Anterior cingulate cortex (tissue), 58 donors: ENCODE measurements at places on chromosomes 3 and 15.

DNA sequence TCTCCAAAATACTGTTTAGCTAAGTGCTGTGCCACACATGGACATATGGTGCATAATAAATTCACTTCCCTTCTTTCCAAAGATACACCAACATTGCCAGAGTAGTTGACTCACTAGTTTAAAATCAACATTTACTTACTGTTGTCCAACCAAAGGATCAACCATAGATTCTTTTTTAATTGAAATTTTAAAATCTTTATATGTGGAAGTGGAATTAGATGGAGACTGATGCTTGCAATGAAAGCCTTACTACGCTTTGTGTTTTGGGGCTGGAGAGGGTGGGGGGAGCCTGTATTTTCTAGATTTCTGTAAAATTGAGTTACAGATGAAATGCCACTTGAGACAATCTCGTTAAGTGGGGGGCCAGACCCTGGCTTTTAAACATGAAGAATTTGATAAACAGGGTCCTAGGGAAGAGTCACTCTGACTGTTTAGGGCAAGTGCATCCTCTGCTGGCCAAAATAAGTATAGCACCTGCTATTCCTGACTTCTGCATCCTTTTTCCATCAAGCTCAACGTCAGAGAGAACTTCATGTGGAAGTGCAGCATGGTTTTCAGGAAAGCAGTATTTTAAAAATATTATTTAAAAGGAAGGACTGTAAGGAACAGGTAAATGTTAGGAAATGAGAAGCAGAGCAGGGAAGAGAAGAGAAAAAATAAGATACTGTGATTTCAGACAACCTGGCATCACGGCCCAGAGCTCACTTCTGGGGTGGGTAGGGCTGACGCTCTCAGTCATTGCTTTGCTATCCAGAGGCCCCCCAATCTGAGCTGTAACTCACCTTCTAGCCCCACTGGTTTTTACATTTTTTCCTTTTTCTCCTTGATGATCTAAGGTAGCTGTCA, 76.7 kb downstream of the BOC start:
- DNase-seq: peak; percentile 64

GRCh38 chr3:5581743-5582142, 394.2 kb downstream of the EDEM1 start:
- DNase-seq: no peak

GRCh38 chr3:100865442-100865841, 127.8 kb downstream of the ABI3BP start:
- DNase-seq: no peak

GRCh38 chr15:61906961-61907752, 153.1 kb downstream of the VPS13C start:
- DNase-seq: no peak

- DNase-seq: peak; percentile 85
Observed at GRCh38 chr15:63121382-63122001, at the start of gene LACTB. TSS of gene LACTB (plus strand) at chr15:63121861. CDS start at chr15:63121872, 11 bp downstream.

DNA sequence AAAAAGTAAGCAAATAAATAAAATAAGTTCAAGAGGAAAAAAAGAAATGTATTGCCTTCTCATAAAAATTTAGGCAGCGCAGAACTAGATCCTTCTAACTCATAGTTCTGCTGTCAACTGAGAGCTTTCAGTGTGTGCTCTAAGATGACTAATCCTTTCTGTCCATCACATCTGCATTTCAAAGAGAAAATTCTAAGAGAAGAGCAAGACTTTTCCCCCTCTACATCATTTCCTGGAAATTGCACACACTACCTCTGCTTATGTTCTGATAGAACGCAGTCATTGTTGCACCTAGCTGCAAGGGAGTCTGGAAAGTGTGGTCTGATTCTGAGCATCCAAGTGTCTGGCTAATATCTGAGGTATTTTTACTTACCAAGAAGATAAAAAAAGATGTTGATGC, 39.6 kb upstream of the SLCO3A1 start:
- DNase-seq: no peak

- no peak for DNase-seq
Observed at GRCh38 chr3:75305901-75306300, 358.2 kb upstream of the FRG2C start.

GRCh38 chr3:178732824-178733223, 196.6 kb downstream of the KCNMB2 start:
- no peak for DNase-seq

- no peak for DNase-seq
Observed at GRCh38 chr15:55758580-55758986, 15.6 kb upstream of the PRTG start.

GRCh38 chr15:34610354-34610753, 26.9 kb upstream of the GOLGA8B start:
- no peak for DNase-seq

DNA sequence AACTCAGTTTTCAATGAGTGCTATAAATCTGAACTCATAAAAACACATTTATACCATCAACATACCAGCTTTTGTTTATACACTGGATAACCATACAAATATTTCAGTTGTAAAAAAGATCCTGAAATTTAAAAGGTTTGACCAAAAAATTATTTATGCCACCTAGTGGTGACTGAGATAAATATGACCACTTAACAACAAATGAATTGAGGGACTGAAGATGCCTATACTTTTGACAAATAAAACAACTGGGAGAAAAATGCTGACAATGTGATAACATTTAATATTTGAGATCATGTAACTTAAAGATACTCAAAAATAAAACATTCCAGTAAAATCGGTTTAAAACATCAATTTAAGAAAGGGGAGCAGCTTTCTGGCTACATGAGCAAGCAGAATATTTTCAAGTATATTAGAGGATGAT, 30.4 kb downstream of the ATG3 start:
- DNase-seq: no peak

DNA sequence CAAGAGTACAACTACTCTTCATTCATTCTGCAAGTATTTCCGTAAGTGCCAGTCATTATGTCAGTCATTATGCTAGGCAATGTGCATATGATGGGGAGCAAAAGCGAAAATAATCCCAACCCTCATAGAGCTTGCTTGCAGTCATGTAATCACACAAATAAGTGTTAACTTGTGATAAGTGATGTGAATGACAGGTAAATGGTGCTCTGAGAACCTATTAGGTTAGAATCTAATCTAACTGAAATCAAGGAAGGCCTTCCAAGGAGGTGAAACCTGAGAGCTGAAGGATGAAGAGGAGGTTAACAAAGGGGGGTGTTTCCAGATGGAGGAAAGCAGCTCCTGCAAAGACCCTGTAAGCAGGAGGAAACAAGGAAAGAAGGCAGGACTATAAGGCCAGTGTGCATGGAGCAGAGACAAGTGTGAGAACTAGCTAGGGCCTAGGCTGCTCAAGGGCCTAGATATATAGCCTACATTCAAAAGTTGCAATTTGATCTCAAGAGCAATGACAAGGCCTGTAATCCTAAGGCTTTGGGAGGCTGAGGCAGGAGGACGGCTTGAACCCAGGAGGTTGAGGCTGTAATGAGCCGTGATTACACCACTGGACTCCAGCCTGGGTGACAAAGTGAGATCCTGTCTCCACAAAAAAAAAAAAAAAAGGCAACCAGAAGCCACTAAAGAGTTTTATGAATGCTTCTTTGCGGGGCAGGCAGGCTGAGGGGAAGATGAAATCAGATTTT, 5.3 kb downstream of the PTPN9 start:
- DNase-seq: no peak

DNA sequence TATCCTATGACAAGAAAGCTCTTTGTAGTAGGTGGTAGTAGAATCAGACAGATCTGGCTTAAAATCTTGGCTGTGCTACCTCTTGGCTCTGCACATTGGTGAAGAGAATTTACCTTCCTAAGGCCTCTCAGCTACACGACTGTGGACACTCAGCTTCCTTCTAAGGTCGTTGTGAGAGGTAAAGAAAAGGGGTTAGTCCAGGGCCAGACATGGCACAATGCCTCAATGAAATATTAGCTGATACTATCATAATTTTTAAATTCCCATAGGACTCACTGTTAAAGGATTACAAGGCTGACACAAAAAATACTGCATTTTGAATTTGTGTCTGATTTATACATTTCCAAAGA, 80.4 kb downstream of the IGF1R start:
- DNase-seq: no peak

- DNase-seq: no peak
Observed at GRCh38 chr3:27326629-27327545, 42.3 kb downstream of the NEK10 start.

- no peak for DNase-seq
Observed at GRCh38 chr3:180036092-180036670, 556 bp downstream of the PEX5L start.

- DNase-seq: no peak
Observed at GRCh38 chr3:152109038-152109437, 159.7 kb upstream of the MBNL1 start.

DNA sequence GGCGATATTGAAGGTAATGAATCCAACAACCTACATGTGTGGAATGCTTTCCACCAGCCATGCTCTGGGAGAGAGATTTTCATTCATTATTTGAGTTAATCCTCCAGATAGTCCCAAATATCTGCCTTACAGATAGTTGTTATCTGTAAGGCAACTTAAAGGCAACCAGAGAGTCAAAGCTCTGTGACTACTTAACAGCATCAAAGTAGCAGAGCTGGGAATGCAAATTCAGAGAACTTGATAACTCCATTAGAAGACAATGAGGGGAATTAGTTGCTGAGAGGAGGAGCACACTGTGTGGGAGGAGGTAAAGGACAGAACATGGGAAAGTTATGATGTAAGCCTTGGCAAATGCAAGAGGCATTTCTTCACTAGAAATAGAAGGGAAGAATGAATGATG, 10.5 kb upstream of the CRBN start:
- DNase-seq: no peak

- DNase-seq: no peak
Observed at GRCh38 chr15:36988947-36989346, 111.4 kb downstream of the MEIS2 start.

DNA sequence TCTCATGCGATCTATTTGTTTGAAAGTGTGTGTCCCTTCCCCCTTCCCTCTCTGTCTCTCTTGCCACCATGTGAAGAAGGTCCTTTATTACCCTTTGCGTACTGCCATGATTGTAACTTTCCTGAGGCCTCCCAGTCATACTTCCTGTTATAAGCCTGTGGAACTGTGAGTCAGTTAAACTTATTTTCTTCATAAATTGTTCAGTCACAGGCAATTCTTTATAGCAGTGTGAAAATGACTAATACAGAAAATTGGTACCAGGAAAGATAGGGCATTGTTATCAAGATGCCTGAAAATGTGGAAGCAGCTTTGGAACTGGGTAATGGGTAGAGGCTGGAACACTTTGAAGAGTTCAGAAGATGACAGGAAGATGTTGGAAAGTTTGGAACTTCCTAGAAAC, 743.7 kb upstream of the NECTIN3 start:
- DNase-seq: no peak

DNA sequence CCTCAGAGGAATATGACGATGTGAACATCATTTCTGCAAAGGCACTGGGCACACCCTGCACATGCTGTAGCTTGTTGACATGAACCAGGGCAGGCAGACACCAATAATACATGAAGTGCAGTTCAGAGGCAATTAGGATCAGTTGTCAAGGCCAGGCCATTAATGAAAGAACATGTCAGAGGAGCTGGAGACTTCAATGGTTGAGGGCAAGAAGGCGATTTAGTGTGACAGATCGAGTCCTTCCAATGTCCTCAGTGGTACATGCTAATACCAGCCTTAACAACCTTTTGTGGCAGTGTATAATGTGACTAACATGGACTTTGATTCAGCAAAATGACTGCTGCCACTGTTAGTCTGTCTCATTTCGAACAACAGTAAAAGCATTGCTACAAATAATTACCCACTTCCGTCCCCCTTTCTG, 205.2 kb upstream of the NANOGP8 start:
- DNase-seq: no peak

GRCh38 chr3:60013241-60013640, 963.4 kb upstream of the CFAP20DC start:
- DNase-seq: no peak

DNA sequence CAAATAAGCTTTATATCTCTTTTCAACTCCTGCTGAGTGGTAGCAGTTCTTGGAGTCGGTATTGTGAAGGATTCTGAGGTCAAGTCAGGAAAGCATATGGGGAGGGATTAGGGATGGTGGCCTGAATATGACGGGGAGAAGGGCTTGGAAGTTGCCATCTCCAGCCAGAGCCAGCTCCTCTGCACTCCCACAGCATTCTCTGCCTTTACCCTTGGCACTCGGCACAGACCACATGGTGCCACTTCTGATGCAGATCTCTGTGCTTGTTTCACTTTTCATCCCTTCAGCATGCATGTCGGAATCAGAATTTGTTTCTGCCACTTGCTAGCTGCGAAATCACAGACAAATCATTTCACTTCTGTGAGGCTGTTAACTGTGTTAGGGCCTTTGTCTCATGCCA, 52.5 kb downstream of the RAB11A start:
- DNase-seq: no peak

DNA sequence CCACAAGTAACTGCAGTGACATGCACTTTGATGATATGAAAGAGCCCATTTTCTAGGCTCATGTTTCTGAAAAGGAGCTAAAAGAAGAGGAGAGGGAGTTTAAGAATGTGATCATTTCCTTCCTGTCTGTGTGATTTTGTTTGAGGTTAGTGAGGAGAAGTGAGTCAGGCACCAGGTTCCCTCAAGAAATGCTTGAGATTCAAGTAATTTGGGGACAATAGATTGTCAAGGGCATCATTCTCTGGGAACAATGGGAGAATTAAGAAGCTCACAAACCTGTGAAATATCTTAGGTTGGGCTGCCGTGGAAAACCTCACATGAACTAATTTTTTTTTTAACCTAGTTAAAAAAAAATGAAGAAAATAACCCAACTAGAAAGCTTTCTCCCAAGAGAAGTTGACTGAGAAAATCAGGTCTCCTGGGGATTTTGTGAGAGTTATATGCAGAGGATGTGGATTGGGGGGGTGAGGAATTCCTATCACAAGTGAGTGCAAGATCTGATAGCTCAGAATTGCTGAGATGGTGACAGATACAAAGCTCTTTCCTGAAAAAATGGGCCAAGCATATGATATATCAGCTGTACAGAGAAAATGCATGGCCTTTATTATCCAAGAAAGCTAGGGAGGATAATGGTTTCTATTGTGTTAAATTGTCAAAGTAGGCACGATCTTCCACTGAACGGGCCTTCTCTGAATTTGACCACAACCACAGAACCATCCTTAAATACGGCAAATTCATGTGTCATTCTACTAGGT, 203.3 kb downstream of the FEZF2 start:
- DNase-seq: no peak

DNA sequence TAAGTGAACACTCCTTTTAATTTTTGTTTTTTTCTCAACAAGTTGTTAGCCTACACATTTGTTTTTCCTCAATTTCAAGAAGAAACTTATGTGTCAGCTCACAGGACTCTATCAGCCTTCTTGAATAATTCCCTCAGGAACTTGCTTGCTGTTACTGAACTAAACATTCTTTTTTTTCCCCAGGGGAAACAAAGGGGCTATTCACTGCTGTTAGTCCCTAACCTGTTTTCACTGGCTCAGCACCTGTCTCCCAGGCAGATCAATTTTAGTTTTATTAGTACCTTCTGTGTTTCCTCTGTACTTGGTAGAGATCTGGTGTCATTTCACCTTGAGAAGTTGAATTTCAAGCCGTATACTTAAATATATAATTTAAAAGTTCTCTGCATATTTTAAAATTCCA, 644.6 kb downstream of the CADM2 start:
- DNase-seq: no peak

- no peak for DNase-seq
Observed at GRCh38 chr3:78140274-78140673, 1100.4 kb downstream of the ROBO2 start.

- DNase-seq: no peak
Observed at GRCh38 chr3:54663501-54664011, 264.3 kb downstream of the LRTM1 start.

- no peak for DNase-seq
Observed at GRCh38 chr15:37056177-37057121, 43.9 kb downstream of the MEIS2 start.

- DNase-seq: no peak
Observed at GRCh38 chr3:124456506-124456905, 273.7 kb upstream of the UMPS start.

GRCh38 chr15:60795889-60796288, 316.9 kb upstream of the ICE2 start:
- DNase-seq: no peak
